ENCODE measurements at places on chromosomes 4 and X.

- no peak for DNase-seq
Measured at GRCh38 chrX:130435937-130436336, 34.1 kb downstream of the RBMX2 start.

GRCh38 chr4:31107362-31107761 lies 387.2 kb downstream of the PCDH7 start:
- no peak for DNase-seq

DNA sequence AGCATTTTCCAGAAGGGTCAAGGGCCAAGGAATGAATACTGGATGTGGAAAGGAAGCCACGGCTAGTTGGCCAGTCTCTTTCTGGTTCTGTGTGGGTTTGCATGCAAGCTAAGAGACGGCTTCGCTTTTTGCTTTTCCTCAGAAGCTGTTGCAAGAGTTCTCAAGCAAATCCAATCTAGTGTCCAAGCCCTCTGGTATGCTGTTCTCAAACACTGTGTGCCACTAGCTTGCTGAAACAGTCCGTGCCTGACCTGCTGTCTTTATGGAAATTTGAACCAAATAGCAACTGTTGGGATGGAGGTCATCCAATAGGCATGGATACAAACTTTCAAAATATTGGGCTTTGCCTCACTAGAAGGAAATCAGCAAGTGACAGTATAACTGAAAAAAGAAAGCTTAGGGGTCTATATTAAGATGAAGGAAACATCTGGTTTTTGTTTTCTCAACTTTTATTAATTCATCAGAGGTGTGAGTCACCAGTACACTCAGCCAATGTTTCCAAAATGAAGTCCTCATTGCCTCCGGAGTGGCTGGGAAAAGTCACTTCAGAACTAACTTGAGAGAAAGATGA lies 70.5 kb downstream of the SLC9A6 start:
- DNase-seq, result no peak

DNA sequence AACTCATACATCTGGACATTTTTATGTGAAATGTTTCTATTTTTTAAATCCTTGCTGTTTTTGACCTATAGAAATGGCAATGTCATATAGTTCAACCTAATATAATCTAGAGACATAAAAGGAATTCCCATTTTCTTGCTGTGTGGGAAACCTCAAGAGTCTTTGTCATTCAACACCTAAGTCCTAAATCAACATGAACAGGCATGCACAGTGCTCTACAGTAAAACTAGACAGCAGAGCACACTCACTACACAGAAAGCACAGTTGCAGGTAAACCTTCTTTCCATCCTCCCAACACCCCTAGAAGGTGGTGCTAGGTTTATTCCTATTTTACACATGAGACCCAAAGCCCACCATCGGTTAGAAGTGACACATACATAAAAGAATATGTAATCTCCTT lies 79.1 kb upstream of the C1QTNF7 start:
- DNase-seq, result no peak

GRCh38 chrX:37686369-37686995 lies 891 bp downstream of the XK start:
- DNase-seq, result no peak

- DNase-seq, result no peak
Measured at GRCh38 chr4:66169341-66169740, 499.1 kb upstream of the EPHA5 start.

DNA sequence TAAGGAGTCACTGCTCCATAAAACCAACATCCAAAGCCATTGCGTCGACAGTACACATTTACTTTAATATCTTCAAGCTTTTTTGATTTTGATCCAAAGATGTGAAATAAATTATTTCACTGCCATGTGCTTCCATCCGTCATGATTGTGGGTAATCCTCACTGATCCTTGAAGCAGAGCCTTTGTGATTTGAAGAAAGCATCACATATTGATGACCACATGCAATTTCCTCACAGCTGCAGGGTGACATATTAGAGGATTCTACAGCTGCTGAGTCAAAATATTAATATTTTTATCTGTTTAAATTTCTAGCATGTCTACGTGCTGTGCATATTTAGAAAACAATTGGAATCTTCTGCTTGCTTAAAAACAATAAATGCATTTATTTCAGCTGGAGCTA lies 196.8 kb upstream of the ANXA3 start:
- no peak for DNase-seq

GRCh38 chrX:118108304-118108703 lies 8.3 kb downstream of the KLHL13 start:
- DNase-seq, result no peak

DNA sequence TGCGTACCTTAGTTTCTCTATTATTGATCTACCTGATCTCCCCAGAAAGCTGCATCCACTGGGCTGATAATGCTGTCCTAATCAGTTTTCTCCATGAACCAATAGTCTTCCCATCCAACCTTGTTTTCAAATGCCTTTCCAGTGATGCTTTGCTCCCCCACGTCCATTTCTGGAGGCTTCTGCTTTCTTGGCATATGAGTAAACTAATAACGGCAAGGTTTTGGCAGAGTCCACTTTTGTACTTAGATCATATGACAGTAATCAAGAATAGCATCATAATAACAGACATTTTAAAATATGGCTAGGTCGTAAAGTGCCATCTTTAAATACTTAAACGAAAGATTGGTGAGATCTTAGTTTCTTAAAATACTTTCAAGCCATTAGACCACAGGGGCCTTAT lies 38.4 kb upstream of the FAM9B start:
- DNase-seq, result no peak

DNA sequence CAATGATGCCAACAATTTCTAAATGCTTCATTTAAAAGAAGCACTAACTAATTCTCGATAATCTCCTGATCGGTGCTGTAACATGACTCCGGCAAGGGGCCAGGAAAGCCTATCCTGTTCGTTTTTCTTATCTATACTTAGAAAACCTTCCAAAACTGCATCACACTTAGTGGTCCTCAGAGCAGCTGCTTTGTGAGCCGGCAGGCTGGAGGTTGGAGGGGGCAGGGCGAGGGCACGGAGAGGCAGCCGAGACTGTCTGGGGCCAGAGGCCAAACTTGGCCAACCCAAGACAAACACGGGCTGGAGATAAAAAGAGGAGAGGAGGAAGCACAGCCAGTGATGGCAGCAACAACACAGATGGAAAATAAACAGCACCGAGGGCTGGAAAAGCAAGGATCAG lies 455.7 kb downstream of the BCOR start:
- DNase-seq, result no peak

GRCh38 chr4:78667764-78668163 lies 108.4 kb upstream of the BMP2K start:
- no peak for DNase-seq

- no peak for DNase-seq
Measured at GRCh38 chrX:118780509-118780908, 43.1 kb upstream of the ZCCHC12 start.

DNA sequence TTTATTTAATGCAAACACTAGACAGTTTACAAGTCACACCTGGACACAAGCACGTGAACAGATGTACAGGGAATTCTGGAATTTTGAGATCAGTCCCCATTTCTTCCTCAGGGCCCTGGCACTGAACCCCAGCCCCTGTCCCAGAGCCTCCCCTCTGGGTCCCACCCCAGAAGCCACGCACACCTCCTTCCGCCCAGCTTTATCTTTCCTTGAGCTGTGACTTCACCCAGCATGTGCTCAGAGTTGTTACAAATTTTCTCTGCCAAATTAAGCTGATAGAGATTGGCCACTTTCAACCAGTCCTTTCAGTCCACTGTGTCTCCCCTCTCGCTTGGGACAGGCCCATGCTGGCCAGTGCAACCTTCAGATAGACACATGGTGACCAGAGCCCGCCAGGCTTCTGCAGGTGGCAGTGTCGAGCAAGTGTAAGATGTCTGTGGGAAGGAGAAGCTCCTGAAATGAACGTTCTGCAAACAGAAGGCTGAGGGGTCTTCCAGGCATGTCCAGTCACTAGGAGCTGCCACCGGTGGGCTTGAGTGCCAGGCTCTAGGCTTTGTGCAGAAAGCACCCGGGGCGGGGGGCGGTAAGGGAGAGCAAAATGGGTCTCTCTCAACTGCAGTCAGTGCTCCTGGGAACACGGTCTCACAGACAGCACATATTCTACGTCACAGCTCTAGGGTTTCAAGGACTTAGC lies 73.3 kb downstream of the MTMR1 start:
- DNase-seq, result no peak

DNA sequence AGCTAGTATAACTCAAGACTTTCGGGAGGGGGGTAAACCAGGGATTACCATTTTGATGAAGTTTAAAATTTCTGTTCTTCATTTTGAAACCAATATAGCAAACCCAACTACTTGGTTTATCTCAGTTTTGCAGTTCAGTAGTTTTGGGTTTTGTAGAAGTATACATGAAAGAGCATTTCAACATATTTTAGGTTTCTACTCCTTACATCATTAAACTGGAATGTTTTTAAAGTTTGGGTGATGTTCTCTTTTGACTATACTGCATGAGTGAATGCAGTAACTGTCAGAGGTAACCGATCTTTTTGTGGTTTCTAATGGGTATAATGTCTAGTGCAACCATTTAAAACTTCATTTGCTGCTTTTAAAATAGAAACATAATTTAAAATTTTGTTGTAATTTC lies 248.3 kb upstream of the MAD2L1 start:
- no peak for DNase-seq

DNA sequence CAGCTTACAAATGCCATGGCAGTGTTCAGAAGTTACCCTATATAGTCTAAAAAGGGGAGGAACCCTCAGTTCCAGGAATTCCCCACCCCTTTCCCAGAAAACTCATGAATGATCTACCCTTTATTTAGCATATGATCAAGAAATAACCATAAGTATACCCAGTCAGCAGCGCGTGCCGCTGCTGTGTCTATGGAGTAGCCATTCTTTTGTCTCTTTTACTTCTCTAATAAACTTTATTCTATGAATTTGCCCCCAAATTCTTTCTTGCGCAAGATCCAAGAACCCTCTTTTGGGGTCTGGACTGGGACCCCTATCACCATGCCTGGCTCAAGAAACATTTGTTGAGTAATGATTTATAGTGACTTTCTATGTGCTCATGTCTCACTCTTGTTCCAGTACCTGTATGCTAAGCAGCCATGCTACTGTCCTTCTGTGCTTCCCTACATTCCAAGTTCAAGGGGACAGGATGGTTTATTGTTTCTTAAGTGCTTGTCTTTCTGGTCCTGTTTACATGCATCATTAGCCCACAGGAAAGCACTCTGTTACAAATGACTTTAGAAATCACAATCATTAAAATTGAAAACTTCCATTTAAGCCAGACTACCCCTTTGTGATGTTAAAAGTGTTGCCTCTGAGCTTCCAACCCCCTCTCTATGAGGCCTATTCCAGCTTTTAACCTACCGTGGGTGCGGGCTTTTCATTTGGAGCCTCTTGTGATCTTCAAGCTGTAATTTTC lies 63.4 kb upstream of the S100G start:
- no peak for DNase-seq

- no peak for DNase-seq
Measured at GRCh38 chr4:159503236-159504008, 400.5 kb downstream of the RAPGEF2 start.

DNA sequence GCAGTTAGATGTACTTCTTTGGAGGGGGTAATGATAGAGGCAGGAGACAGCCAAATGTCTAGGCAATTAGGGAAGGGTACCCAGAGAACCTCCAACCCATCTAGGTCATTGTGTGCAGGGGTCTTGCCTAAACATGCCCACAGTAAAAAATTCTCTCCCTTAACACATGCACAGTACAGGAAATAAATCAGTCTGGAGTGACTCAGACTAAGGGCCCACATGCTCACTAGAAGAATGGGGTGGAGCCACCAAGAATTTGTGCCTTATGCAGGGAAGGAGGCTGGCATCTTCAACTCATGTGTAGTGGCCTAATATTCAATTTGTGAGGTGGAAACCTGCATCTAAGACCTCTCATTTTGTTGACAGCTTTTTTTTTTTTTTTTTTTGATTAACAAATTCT lies 945.3 kb upstream of the GRIA3 start:
- no peak for DNase-seq

DNA sequence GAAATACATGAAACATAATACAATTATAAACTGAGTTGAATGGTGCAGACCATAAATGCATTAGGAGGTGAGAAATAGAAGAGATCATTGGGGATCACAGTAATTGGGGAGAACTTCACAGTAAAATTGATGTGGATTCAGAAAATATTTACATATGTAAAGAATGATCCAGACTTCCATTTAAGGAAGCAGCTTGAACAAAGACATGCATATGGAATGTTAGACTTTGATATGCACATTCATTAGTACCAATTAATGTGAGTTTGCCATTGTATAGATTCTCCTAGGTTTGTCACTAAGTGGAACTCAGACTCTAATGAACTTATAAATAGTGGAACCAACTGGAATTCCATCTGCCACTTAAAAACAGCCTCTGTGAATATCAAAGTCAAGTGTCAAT lies 235.6 kb downstream of the PARM1 start:
- no peak for DNase-seq

DNA sequence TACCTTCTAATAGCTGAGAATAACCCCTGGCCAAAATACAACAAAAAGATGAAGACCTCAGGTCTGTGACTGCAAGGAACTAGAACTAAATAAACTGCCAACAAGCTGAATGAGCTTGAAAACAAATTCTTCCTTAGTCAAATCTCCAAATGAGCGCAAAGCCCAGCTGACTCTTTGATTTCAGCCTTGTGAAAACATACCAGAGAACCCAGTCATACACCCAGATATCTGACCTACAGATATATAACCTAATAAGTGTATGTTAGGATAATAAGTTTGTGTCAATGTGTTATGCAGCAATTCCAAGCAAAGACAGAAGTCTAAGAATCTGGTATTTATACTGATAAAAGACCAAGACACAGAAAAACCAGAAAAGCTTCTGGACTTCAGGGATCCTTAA lies 38.0 kb upstream of the ADGRL3 start:
- DNase-seq, result no peak

- DNase-seq, result no peak
Measured at GRCh38 chrX:133269168-133269567, 51.0 kb upstream of the TFDP3 start.

- no peak for DNase-seq
Measured at GRCh38 chr4:8665406-8666360, 73.1 kb downstream of the CPZ start.

DNA sequence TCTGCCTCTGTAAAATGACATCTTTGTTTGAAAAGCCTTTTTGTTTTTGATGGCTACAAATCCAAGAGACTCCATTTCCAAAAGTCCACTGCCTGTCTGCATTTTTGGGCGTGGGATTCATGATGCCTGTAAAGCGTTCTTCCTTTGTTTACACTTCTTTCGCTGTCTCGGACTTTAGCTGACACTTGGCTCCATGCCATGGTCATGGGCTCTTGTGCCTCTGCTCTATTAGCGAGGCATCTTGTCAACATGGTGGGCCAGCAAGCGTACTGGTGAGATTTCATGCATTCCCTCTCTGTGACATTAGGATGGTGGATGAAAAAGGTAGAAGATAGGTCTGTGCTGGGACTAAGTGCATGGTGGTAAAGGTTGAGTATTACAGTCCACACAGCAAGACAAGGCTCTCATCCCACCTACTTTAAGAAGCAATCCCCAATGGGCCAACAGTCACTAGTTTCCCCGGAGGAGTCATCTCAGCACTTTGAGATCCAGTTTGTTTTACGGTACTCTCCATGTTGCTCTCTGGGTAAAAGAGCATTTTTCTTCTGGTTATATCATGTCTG lies 298.2 kb upstream of the KLF3 start:
- no peak for DNase-seq

All from CD4-positive, alpha-beta T cell treated with Interleukin-17A for 4 hours (primary cell).